ENCODE measurements at places on chromosomes 5 and 9.
A peak's percentile ranks its signal among the peaks of the same experiment; 100 is the strongest.

- DNase-seq, result no peak
These were observed 22.0 kb downstream of the C9orf57 start for GRCh38 chr9:72038408-72038807.

GRCh38 chr9:129907201-129907600 is 71.9 kb downstream of the USP20 start:
- no peak for DNase-seq

DNA sequence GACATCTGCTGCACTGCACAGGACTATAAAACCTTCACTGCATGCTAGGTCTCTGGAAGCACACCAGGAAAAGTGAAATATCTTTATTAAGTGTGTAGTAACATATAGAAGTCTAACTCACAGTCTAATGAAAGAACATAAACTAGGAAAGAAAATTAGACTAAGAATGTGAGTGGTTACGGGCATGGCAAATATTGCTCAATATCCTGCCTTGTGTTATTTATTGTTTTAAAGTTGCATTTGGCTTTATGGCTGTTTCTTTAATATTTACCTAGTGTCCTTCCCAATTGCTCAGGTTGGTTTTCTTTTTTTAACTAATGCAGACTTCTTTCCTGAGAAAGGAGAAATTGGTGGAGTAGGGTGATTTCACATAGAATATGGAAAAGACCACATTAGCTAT is 342.4 kb downstream of the KIAA0825 start:
- no peak for DNase-seq

- DNase-seq, result no peak
These were observed 157.2 kb upstream of the ATP10B start for GRCh38 chr5:161009194-161009593.

- no peak for DNase-seq
These were observed 51.9 kb downstream of the OSTF1 start for GRCh38 chr9:75140261-75140660.

DNA sequence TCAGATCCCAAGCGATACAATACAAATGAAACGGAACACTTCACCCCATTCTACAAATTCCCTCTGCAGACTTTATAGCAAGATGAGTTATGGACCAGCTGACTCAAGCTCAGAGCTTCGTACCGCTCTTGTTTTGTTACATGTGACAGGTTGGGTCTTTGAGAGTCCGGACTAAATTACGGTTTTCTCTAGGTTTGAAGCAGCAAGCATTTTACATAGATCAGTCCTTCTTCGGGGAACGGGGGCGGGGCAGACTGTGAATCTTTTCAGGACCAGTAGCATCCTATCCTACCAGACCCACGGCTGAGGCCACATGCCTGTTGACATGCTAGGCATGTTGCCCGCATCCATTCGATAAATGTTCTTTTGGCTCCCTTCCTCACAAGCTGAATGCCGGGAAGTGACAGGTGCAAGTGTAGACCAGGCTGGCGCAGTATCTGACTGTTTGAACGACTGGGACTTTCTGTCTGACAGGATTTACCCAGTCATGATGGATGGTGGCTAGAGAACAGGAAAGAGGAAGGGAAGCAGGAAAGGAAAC is 811.0 kb upstream of the GRAMD2B start:
- no peak for DNase-seq

GRCh38 chr9:128494108-128494745 is 10.3 kb upstream of the GLE1 start:
- DNase-seq, result no peak

GRCh38 chr5:111694133-111694532 is 62.9 kb downstream of the NREP start:
- DNase-seq, result no peak

GRCh38 chr9:113520109-113520642 is 56.6 kb downstream of the RGS3 start:
- peak; percentile 25 for DNase-seq
